ENCODE measurements at places on chromosomes 7 and 10.

DNA sequence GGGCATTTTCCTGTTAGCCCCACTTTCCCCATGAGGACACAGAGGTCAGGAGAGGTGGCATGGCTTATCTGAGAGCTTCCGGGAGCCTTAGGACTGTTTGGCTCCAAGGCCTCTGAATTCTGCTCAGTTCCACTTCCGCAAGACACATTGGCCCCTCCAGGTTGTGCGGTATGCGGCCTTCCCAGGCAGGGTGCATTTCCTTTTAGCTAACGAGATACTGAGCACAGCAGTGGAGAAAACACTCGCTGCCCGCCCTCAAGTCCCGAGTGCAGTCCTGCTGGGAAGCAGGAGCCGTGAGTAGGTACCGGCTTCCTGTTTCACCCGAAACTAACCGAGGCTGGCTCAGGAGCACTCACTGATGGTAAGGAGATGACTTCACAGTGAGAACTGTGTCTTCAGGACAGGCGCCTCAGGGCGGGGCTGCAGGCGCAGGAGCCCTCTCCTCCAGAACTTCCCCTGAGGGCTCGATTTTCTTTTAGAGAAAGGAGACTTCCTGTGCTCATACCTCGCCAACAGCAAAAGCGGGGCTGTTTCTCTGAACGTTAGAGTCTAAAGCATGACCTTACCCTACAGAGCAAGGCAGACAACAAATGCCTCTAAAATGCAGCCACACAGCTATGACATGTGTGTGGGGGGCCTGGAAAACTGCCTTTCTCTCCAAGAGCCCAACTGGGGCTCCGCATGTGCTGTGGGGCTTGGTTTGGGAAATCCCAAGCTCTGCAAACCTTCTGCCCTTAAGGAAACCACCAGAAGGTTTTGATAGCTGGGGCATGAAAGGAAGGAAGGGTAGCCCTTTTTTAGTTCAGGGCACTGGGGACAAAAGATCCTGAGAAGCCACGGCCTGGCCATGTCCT lies 25.9 kb downstream of the RGS10 start:
- peak; percentile 4 for DNase-seq

GRCh38 chr10:35007858-35008301 lies 82.3 kb downstream of the CUL2 start:
- DNase-seq, result no peak

- DNase-seq, result no peak
These were observed 79.1 kb upstream of the RET start for GRCh38 chr10:42997849-42998165.

DNA sequence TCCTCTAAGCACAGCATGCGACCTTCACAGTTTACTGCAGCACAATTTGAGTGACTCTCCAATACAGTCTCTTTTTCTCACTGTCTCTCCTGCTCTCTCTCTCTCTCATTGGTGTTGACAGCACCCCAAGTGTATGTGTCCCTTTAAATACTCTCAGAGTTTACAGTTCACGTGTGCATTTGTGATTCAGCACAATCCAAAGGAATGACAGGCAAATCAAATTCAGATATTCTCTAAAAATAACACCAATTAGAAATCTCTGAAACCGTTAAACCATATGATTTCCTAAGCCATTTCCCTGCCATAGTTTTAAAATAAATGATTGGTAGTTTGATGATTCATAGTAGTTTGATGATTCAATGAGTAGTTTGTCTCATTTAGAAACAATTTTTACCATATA lies 104.0 kb upstream of the GAD2 start:
- DNase-seq, result no peak

- no peak for DNase-seq
These were observed 833 bp downstream of the GDF2 start for GRCh38 chr10:47323087-47323486.

GRCh38 chr7:16400893-16401275 lies 20.5 kb downstream of the CRPPA start:
- no peak for DNase-seq

DNA sequence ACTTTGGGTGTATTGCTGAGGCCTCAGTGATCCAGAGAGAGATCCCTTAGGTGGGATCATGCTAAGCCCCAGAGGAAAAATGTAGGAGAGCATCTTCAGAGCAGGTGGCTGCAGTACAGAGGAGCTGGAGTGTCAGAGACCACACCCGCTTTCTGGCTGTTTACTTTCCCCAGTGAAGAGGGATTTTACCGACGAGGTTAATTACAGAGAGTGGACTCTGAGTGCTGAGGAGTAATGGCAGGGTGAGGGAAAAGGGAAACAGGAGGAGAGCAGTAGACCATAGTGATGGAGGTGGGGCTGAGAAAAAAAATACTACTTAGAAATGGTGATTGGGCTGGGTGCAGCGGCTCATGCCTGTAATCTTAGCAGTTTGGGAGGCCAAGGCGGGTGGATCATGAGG lies 43.3 kb upstream of the HBP1 start:
- DNase-seq, result peak; percentile 96

DNA sequence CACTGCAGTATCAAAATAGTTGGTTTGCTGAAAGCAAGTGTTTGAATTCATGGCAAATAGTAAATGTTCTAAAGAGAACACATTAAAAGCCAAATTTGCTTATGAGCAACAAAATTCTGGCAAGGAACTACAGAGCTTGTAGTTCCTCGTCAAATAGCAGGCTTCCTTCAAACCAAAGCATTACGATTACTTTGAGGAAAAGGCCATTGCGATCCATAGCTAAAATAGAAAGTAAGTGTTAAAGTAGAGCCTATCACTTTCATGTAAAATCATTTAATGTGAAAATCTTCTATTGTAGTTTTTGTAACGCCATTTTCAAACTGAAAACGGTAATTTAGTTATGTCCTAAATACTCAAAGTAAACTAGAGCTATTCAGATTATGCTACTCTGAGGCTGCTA lies 20.1 kb downstream of the CACNA2D1 start:
- no peak for DNase-seq

DNA sequence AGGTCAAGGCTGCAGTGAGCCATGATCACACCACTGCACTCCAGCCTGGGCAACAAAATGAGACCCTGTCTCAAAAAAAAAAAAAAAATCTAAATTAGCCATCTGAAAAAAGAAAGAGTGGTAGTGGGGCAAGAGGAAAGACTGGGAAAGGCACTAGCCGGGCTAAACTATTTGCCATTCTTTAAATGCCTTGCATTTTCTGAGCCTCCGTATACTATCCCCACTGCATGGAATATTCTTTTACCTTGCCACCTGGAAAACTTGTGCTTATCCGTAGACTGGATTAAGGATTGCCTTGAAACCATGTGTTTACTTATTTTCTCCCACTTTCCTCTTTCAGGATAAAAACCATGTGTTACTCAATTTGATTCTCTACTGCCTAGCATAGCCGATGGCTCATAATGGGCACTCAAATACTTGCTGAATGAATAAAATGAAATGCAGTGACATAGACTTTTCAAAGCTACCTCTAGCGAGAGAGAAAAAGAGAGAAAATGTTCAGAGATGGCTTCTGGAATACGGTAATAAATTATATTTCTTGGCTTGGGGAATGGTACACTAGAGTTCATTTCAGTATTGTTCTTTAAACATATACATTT lies 30.6 kb downstream of the HYCC1 start:
- DNase-seq, result no peak

DNA sequence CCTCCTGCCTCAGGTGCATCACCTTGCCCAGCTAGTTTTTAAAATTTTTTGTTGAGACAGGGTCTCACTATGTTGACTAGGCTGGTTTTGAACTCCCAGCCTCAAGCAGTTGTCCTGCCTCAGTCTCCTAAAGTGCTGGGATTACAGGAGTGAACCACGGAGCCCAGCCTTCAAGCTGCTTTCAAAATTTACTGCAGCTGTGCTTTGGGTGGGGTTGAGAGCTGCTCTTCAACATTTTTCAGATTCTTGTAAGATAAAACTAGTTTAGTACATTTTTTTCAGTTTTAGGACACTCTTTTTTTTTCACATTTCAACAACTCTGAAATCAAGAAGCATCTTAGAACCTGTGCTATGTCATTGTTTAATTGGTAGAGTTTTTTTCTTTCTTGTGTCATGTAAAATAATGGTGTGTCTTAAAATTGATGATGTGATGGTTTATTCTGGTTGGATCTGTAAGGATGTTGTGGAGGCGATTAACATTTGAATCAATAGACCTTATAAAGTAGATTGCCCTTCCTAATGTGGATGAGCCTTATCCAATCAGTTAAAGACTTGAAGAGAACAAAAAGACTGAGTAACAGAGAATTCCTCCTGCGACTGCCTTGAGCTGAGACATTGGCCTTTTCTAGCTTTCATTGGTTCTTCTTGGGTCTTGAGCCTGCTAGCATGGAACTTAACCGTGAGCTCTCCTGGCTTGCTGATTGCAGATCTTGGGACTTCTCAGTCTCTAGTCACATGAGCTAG lies 13.5 kb downstream of the PLEKHA8 start:
- no peak for DNase-seq

DNA sequence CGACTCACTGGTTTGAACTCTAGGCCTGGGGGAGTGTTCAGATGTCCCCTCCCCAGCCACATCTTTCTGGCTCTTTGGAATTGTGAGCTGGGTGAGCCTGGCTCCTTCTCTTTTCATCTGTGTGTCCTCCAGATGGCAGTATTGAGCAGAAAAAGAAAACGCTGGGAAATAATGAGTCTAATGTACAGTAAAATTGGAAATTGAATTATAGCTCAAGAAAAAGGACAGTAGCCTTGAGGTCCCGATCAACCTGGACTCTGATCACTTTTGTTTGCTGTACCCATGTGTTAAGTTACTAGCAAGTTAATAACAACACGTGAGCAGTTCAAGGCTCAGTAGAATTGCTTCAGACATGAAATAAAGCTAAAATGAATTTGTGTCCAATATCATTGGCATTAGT lies 77.9 kb downstream of the SNX10 start:
- peak; percentile 84 for DNase-seq

GRCh38 chr10:24552346-24553016 lies 171.2 kb downstream of the ARHGAP21 start:
- DNase-seq, result peak; percentile 58

GRCh38 chr10:92290837-92291615 lies at the start of the genes CPEB3 and MARCHF5:
Gene CPEB3, minus strand, starts transcription at chr10:92291078. Its CDS starts 50,728 bp downstream, at chr10:92240350.
Gene MARCHF5, plus strand, starts transcription at chr10:92291167. Its CDS starts 328 bp downstream, at chr10:92291495.
- peak; percentile 95 for DNase-seq

DNA sequence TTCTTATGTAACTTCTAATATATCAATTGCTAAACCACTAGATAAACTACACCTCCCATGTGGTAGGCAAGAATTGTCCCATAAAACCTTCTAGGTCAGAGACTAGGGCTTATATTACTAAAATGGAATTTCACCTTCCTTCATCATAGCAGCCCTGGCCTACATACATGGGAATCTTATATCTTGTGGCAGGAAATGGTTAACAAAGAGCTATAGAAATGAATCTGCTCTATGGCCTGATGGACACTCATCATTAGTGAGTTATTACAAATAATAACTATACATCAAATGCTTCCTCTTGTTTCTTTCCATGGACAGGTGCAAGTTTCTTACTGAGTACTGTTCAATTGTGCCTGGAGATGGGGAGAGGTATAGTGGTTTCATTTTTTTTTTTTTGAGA lies 62.3 kb upstream of the PDLIM1 start:
- no peak for DNase-seq

- no peak for DNase-seq
These were observed 296.0 kb upstream of the KIAA1217 start for GRCh38 chr10:23912884-23913404.

- DNase-seq, result peak; percentile 86
These were observed at the start of gene SH2B2 for GRCh38 chr7:102286237-102287110. Gene SH2B2, plus strand, starts transcription at chr7:102286868. Its CDS starts 13,683 bp downstream, at chr7:102300551.

DNA sequence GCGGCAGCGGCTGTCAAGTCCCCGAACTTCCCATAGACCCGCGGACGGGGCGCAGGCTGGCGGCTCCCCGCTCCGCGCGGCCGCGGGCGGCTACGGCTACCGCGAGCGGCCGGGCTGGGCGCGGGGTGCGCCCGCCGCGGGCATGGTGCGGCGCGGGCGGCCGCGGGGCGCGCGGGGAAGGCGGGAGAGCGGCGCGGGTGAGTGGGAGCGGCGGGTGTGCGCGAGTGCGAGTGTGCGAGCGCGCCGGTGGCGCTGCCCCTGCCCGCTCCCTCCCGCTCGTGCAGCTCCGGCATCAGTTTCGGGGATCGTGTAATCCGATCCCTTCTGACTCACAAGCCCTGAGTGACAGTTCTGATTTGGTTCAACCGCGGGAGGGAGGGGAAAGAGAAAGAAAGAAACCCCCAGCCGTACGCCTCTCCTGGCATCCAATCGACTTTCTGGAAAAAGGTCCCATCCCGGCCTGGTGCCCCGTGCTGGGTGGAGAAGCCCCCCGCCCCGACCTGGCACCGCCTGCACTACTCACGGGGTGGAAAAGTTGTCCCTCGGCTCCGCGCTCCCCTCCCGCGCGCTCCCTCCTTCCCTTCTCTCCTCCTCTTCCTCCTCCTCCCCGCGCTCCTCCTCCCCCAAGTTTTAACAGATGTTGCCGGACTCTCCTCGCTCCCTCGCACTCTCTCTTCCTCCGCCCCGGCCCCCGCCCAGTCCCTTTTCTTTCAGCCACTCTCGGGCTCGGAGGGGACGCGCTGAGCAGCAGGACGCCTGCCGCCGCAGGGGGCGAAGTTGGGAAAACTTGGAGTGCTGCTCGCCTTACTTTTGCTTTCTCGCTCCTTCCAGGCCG lies at the start of gene GLI3:
Gene GLI3 (minus strand): TSS at position 234 of the 835 bp plus-strand sequence. CDS start 13,956 bp downstream, outside the sequence.
- peak; percentile 58 for DNase-seq

DNA sequence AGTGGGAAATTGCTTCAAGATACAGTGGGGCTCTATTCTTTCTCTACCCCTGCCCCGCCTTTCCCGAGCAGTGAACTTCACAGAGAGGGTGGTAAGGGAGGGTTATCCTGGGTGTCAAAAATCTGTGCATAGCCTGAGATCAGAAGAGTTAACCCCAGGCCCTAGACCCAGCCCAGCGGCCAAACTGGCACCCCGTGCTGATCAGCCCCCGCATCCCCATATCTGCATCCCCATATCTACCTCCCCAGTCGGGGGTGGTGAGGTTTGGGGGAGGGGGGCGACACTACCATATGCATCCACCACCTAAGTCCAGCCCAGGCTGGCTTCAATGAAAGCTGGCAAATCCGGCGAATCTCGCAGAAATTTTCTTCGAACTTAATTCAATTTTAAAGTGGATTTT lies 7.0 kb upstream of the DLX6 start:
- no peak for DNase-seq

- DNase-seq, result no peak
These were observed 94.5 kb downstream of the HIPK2 start for GRCh38 chr7:139683137-139683921.

- peak; percentile 85 for DNase-seq
These were observed 110.8 kb upstream of the LRGUK start for GRCh38 chr7:134016223-134016941.

DNA sequence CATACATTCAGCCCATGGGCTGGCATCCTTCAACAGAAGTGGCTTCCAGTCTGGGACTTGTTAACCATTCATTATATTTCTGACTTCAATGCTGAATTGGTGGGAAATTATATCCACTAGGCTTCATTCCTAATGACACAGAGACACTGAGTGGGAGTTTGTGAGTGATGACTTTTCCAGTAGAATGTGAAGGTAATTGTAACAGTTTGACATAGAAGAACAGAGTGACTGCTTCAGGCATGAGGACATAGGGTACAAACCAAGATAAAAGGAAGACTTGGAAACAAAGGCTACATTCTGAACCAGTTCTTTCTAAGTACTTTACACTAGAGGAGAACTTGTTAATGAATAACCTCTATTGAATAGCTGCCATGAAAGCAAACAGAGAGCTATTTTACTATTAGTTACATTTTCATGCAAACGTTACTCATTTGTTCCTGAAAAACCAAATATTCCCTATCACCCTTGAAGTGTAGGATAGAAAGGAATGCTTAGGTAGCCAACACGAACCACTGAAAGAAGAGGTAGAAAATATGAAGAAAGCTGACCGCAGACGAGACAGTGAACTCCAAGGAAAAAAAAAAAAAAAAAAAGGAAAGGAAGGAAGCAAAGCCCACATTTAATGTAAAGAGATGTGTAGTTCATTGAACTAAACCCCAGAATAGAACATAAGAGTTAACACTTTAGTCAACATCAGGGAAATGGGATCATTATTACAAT lies 237.0 kb upstream of the SEMA3C start:
- peak; percentile 53 for DNase-seq

Data from NCI-H69 (cell line).